ENCODE measurements at places on chromosomes 4 and X.

- no peak for DNase-seq
Measured at GRCh38 chrX:70038951-70039350, 10.8 kb downstream of the AWAT2 start.

- DNase-seq = no peak
Measured at GRCh38 chr4:139243448-139244365, 36.3 kb downstream of the MGARP start.

- DNase-seq = no peak
Measured at GRCh38 chr4:15006416-15007024, 4.2 kb downstream of the CPEB2 start.

- peak; percentile 7 for DNase-seq
Measured at GRCh38 chrX:10597871-10598270, 22.5 kb downstream of the MID1 start.

DNA sequence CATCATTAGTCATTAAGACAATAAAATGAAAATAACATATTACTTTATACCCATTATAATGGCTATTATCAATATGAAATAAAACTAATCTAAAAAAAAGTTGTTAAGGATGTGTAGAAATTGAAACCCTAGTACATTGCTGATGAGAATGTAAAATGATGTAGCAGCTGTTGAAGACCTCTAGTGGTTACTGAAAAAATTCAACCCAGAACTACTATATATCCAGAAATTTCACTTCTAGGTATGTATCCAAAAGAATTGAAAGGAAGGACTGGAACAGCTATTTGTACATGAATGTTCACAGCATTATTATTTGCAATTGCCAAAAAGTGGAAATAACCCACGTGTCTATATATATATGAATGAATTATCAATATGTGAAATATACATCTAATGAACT, 180.3 kb upstream of the KLHL4 start:
- DNase-seq = no peak

DNA sequence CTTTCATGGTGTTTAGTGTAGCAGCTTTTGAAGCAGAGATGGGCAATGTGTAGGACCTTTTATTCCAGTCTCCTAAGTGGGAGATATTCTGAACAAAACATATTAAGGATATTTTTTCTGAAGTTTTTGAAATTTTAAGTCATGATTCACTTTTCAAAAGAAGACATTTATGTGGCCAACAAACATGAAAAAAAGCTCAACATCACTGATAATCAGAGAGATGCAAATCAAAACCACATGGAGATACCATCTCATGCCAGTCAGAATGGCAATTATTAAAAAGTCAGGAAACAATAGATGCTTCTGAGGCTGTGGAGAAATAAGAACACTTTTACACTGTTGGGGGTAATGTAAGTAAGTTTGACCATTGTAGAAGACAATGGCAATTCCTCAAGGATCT, 76.0 kb downstream of the FAT4 start:
- DNase-seq = no peak

DNA sequence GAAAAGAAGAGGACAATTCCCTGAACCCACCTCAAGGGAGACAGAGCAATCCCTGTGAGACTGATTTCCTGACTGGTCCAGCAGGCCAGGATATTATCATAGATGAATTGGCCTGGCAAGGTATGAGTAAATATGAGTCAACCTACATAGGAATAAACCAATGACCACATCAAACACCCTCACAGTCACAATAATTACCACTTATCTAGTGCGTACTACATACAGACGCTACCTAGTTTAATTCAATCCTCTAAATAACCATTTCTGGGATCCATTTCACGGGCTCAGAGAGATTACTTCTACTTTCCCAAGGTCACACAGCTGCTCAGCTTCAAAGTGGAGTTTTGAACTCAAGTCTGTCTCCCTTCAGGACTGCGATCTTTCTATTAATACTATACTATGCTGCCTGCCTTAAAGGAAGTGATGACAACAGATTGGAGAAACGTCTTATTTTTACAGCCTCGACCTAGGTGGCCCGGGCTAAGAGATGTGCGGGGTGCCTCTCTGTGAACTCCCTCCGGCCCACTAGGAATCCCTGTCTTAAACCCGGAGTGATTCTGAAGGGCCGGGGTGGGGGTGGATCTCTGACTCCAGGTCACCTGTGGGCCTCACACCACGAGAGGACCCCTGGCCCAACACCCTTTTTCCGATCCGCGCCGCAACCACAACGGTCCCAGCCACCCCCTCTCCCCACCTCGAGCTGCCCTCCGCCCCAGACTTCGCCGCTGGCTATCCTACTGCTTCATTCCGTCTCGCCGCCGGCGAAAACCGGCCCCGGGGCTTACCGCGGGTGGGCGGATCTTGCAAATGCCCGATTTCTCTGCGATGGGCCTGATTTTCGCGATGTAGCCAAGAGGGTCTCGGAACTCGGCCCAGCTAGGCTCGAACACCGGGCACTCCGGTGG, 800 bp downstream of the KDM5C start:
- peak; percentile 13 for DNase-seq

DNA sequence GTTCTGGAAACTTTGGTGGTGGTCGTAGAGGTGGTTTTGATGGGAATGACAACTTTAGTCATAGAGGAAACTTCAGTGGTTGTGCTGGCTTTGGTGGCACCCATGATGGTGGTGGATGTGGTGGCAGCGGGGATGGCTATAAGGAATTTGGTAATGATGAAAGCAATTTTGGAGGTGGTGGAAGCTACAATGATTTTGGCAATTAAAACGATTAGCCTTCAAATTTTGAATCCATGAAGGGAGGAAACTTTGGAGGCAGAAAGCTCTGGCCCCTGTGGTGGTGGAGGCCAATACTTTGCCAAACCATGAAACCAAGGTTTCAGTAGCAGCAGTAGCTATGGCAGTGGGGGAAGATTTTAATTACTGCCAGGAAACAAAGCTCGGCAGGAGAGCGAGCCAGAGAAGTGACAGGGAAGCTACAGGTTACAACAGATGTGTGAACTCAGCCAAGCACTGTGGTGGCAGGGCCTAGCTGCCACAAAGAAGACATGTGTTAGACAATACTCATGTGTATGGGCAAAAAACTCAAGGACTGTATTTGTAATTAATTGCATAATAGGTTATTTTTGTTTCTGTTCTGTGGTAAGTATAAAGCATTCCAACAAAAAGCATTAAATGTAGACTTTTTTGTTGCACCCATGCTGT, 23.2 kb upstream of the SOD3 start:
- no peak for DNase-seq

DNA sequence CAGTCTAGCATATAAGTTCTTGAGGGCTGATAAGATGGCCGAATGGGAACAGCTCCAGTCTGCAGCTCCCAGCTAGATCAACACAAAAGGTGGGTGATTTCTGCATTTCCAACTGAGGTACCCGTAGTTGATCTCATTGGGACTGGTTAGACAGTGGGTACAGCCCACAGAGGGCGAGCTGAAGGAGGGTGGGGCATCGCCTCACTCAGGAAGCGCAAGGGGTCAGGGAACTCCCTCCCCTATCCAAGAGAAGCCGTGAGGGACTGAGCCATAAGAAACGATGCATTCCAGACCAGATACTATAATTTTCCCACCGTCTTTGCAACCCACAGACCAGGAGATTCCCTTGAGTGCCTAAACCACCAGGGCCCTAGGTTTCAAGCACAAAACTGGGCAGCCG, 109.0 kb downstream of the RPS6KA6 start:
- DNase-seq = no peak

DNA sequence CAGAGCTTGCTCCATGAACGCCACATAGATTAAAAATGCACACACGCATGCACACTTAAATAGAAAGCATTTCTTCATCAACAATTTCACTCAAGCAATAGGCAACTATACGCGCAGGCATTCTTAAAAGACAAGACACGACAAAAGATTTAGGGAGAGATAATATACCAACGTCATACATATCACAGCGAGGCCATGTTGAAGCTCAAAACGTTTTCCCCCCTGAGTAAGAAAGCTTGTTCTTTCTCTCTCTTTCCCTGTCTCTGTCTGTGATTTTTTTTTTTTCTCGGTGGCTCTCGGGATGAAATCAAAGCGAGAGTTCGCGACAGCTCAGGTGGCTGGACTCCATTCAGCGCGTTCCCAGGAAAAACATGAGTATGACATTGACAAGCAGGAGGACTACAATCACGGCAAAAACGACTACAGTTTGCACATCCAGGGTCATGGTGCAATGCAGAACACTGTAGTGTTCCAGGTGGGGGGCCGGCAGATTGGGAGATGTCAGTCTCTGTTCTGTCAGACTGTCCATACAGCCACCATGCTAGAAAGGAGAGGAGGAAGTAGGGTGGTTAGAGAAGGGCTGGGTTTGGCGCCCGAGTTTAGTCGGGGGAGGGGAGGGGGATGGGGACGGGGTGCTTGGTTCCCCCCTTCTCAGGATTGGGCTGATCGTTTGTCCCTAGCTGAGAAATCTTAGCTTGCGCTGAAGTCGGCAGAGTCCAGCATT, 30.7 kb downstream of the ARHGEF9 start:
- peak; percentile 29 for DNase-seq

All from activated CD4-positive, alpha-beta T cell treated with anti-CD3 and anti-CD28 coated beads for 48 hours (primary cell).